Common myeloid progenitor, CD34-positive (primary cell): ENCODE measurements at places on chromosomes 12 and 14.

GRCh38 chr14:94081386-94081820, 293 bp downstream of the IFI27L1 start:
- DNase-seq, result no peak

DNA sequence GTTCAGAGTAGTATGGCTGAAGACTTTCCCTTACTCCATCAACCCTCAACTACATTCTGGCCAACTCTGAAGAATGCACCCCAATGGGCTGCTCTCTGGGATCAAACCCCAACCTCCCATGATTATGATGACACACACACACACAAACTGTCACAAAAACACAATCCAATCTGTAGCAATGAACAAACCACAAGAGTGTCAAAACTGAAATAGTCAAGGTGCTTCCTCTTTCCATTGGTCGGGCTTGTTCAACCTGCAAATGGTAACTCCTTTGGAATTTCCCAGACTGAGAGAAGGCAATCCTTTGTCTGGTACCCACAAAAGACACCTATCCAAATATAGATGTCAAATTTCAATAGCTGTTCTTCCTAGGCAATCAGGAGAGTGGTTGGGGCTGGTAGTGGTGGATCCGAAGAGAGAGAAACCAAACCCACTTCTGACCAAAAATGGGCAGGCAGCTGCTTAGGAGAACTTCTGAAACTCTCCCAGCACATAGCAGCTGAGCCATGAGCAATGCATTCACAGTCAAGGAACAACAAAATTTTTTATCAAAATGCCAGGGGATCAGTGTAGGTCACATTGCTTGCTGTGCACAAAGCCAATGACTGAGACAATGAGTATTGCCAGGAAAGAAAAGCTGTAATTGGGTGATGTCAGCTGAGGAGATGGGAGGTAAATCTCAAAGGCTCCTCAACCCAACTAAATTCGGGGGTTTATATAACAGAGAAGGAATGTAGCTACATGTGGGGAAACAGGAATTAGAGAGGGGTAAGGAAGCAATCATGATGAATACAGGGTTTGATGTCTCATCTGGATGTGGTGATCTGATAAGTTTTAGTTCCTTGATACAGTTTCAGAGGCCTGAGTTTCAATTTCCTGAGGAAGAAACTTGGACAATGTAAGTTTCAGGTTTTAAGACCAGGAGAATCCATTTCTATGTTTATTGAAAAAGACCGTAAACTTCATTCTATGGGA, 191.4 kb downstream of the KITLG start:
- DNase-seq, result no peak

GRCh38 chr12:5988659-5989116, 43.6 kb upstream of the ANO2 start:
- peak; percentile 88 for DNase-seq

DNA sequence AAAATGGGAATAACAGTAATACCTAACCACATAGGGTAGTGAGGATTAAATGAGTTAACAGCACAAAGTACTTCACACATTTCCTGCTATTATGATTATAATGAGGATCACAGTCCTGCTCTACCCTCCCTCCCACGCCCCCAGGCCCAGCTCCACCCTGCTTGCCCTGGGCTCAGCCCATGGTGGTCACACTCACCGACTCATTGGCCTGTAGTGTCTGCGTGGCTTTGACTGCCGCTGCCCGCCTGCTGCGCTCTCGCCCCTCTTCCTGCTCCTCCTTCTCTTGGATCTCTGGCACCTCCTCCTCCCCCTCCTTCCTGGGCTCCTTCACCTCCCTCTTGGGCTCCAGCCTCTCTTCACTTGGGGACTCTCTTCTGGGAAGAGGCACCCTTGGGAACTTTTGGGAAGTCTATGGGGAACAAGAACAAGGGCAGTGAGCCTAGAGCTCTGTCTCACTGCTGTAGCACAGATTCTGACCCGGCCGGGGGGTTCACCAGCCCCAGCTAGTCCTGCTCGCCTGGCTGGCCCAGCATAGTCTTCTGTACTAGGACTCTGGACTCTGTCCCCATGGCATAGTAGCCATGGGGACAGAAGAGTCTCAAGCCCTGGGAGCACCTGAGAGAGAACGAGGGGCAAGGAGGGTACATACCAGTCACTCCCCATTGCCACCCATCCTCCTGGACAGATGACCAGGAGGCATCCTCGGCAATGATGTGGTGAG, 7.1 kb upstream of the PNMA1 start:
- DNase-seq, result no peak

- DNase-seq, result no peak
Measured at GRCh38 chr14:92706386-92706785, 42.0 kb downstream of the LGMN start.

DNA sequence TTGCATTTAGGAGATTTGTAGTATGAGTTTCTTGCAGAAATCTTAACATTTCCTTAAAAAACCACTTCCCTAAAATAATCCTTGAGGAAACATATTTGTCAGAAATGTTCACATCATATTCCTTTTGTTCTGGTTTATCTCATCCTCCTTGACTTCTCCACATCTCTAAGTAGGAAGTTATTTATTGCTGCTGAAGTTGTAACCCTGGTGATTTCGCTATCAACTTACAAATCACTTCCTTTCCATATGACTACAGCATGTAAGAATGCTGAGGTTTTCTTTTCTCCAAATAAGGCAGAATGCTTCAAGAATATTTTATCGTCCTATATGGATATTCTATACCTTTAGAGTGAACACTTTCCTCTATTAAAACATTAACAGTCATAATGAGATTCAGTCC, 751.7 kb downstream of the NRXN3 start:
- DNase-seq, result peak; percentile 47
